ENCODE measurements at places on chromosomes 2 and 18.
A peak's percentile ranks its signal among the peaks of the same experiment; 100 is the strongest.

GRCh38 chr2:63594660-63595059 lies 5.9 kb downstream of the MDH1 start:
- peak; percentile 3 for DNase-seq

GRCh38 chr2:71950256-71951082 lies 197.2 kb downstream of the CYP26B1 start:
- peak; percentile 54 for DNase-seq

GRCh38 chr2:134351899-134352298 lies 98.0 kb downstream of the MGAT5 start:
- no peak for DNase-seq

DNA sequence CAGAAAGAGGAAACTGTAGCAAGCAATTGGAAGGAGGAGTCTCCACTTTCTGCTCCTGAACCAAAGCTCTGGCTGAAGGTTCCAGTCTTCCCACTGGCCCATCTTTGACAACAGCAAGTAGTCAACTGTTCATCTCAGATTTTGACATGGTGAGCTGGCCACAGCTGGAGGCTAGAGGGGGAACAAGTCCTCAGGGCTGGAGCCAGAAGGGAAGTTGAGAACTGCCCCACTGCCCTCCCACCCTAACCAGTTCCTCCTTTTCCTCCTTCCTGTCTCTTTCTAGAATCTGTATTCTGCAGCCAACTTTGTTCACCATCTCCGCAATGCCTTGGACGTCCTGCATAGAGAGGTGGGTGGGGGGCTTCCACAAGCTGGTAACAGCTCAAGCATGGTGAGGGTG lies 105.8 kb downstream of the PLB1 start:
- DNase-seq: no peak

DNA sequence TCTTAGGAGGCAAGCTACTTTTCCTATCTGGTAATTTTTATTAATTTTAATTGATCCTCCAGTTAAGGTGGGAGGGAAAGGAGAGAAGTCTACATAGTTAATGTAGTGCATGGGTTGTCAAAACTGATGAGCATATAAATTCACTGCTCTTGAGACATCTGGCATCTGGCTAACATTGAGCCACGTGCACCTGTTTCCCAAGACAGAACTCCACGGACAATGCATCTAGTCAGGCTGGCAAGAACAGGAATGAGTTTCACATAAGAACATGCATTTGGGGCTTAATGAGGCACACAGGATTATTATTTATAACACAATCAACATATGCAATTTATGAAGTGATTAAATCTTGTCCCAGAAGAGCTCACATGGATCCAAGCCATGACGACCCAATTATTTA lies 16.2 kb upstream of the RAB1A start:
- no peak for DNase-seq

DNA sequence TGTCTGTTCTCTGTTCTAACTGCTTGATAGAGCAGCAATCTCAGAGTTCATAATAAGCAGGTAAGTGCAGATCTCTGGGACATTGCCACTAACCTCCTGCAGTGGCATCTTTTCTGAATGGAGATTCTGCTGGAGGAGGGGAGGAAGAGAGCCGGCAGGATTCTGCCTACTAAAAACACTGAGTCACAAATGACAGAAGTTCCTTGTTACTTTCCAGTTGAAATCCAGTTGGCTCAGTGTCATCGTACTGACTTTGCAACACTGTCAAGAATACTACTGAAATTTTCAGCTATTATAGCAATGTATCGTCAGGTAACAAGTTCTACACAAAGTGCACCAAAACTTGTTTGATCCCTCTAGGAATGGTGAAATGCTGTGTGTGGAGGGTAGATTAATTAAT lies 79.6 kb upstream of the ST6GAL2 start:
- DNase-seq: peak; percentile 12

GRCh38 chr2:4898706-4899105 lies 793.5 kb upstream of the SOX11 start:
- no peak for DNase-seq

GRCh38 chr2:29317077-29317517 lies 201.9 kb downstream of the CLIP4 start:
- peak; percentile 25 for DNase-seq

DNA sequence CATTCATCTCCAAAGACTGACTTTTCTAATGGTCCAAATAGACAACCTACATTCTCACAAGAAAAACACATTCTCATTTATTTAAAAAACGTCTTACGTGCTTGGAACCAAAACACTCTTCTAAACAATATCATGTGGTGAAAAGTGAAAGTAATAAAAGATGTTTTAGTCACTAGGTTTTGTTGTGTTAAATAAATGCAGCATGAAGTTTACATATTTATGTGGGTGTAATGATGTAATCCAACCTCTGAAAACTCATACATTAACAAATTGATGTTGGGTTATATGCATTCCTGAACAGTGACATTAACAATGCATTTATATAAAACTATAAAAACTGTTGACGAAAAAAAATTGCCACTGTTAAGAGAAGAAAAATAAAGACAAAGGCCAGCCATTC lies 55.1 kb upstream of the ACVR2A start:
- DNase-seq: peak; percentile 74

GRCh38 chr2:208006833-208007232 lies 18.5 kb downstream of the PLEKHM3 start:
- DNase-seq: peak; percentile 48

- peak; percentile 81 for DNase-seq
Measured at GRCh38 chr2:229273723-229274338, 2.7 kb upstream of the PID1 start.

DNA sequence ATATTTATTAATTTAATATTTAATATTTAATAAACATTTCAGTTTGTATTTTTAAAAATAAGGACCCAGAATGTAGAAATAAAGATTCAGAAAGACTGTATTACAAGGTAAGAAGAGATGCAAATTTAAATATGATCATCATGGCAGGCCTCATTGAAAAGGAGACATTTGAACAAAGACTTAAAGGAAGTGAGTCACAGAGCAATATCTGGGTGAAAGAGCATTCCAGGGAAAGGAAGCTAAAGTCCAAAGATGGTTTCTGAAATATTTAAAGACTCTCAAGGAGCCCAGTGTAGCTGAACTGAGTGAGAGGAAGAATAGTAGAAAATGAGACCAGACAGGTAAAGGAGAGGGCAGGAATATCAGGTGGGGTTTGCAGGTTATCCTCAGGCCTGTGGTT lies 5.9 kb downstream of the SCYGR4 start:
- peak; percentile 69 for DNase-seq

DNA sequence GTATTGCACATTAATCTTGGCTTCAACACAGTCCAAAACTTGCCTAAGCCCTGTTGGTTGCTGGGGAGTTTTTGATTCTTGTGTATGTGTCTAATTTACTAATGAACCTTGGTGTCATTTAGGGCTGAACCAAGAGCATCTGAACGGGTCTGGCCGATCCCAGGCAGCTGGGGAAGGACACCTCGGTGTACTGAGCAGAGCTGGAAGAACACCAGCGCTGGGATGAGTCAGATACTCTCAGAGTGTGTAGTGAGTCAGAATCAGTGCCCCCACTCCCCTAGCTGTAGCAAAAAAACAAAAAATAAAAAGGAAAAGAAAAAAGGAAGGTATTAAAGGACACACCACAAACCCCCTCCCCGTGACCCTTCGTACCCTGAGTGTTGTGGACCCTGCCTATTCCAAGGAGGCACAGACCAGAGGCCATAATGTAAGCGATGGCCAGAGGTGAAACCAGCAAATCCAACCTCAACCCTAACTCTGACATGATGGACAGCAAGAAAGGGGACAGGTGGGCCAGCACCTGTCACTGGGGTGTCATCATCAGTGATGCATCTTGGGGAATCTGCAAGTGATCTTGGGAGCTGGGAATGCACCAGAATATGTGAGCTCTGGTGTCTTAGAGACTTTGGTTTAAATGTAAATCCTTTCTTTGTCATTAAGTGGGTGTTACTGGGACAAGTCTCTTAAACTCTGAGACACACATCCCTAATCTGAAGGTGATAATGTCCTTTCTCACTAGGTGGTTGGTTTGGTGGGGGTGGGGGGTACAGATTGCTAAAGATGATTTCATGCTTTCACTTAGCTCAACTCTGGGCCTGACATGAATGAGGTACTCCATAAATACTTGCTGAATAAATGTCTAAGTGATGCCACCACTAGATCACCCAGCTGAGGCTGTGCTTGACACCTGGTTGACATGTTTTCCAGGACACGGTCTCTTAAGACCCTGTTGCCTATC lies 34.2 kb upstream of the NCOA1 start:
- peak; percentile 82 for DNase-seq

- DNase-seq: no peak
Measured at GRCh38 chr18:33781429-33781828, 203.4 kb downstream of the ASXL3 start.

GRCh38 chr18:45250479-45250878 lies 364.8 kb upstream of the SLC14A2 start:
- no peak for DNase-seq

DNA sequence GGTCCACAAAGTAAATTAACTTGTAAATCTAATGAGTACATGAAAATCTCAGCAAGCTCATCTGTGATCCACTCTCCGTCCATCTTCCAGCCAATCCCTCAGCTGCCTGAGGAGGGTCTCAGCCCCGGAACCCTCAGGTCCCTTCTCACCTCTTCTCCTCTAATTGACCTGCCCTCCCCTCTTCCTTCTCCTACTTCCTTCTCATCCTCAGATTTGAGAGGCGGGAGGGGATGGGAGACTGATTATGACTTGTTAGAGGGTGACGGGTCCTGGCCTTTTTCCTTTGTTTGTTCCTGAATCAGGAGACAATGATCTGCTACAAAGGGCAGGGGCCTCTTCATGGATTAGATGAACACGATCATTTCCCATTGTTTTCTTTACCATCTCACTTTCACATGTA lies 80.1 kb downstream of the CYBRD1 start:
- DNase-seq: no peak

DNA sequence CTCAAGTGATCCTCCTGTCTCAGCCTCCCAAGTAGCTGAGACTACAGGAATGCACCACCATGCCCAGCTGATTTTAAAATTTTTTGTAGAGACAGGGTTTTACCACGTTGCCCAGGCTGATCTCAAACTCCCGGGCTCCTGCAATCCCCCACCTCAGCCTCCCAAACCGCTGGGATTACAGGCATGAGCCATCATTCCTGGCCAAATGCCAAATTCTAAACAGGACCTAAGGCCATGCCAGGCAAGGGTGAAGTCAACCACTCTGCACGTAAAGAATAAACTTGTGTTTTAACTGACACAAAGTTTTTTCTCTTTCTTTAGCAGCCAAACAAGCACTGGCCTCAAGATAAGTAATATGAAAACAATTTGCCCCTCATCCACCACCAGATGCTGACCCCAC lies 37.4 kb upstream of the SATB2 start:
- peak; percentile 31 for DNase-seq

DNA sequence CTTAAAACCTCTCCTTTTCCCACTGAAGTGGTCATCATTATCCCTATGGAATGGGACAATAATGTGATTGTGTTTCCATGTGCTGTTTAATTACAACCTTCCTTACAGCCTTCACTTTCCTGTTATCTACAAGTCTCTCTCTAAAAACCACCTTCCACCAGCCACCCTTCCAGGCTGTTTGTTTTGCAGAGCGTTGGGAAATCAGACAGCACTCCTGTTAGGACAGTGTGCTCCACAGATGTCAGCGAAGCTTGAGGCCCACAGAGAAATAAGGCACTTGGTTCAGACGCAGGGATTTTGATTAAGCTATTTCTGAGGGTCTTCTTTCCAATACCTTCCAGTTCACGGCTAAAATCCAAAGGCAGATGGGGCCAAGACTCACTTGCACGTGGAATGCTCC lies 32.3 kb upstream of the ASPRV1 start:
- DNase-seq: no peak

DNA sequence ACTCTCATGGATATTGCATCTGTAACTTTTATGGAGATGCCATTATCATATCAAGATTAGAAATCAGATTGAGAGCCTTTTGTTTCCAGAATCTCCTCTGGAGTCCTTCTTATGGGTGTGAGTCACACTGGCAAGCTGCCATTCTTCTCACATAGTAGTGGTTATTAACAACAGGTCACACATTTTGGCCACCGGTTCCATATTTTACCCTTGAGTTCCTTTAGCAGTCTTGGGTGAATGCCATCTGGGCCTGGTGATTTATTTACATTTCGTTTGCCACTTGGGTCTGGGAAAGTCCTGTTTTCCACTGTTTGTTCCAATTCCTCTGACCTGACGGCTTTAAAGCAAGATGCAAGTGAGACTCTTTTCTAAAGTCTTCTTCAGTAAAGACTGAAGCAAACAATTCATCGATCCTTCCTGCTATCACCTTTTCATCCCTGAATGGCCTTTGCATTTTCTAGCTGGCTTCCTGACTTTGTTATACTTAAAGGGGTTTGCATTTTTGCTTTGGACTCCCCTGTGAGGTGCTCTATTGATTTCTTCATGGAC lies 80.5 kb upstream of the CAVIN2 start:
- DNase-seq: peak; percentile 88

DNA sequence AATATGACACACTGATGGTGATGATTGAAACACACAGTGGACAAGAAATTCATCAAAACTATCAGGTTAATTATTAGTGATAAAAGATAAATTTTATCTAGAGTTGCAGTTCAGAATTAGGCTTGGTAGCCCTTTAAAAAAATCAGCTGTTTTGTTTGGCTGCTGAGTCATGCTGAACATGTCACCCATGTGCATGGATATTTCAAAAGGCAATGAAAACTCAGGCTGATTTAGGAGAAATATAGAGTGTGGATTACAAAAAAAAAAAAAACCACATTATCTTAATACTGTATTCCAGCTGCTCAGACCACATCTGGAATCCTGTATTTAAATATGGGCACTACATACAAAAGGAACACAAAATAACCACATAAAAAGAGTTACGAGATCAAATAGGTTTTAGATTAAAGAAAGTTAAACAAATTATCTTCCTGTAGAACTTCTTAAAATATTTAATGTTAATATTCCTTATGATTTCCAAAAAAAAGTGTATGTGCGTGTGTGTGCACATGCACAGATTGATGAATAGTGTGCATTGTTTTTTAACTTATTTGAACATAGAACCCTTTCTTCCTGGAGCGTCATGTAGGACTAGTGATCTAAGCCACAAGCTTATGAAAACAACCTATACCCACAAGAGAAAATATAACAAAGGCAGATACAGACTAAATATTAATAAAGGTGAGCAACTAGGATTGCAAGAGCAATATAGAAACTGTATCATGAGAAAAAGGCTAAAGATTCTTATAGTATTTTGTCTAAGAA lies 186.2 kb downstream of the STK39 start:
- DNase-seq: peak; percentile 9

GRCh38 chr2:147639891-147640290 lies 204.9 kb upstream of the ACVR2A start:
- DNase-seq: no peak

DNA sequence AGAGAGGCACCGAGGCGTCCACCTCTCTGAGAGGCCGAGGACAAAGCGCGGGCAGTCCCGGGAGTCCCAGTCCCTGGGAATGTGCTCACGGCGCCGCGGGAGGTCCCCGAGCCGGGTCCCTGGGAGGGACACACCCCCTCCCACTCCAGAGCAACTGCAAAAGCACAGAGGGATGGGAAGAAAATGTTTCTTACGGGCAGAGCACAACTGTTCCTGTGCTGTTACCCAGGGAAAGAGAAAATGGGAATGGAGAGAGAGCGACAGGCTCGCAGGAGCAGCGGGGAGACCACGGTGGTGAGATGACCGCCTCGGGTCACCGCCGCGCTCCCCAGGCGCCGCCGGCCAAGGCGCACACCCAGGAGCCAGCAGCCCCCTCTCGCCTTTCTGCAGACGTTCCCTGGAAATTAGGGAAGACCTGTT lies 1.2 kb upstream of the BCL11A start:
- DNase-seq: no peak

- no peak for DNase-seq
Measured at GRCh38 chr2:190452433-190452832, 44.3 kb downstream of the MFSD6 start.

Data from EL (cell line).